ENCODE measurements at places on chromosomes 7 and 10.
A peak's percentile ranks its signal among the peaks of the same experiment; 100 is the strongest.

DNA sequence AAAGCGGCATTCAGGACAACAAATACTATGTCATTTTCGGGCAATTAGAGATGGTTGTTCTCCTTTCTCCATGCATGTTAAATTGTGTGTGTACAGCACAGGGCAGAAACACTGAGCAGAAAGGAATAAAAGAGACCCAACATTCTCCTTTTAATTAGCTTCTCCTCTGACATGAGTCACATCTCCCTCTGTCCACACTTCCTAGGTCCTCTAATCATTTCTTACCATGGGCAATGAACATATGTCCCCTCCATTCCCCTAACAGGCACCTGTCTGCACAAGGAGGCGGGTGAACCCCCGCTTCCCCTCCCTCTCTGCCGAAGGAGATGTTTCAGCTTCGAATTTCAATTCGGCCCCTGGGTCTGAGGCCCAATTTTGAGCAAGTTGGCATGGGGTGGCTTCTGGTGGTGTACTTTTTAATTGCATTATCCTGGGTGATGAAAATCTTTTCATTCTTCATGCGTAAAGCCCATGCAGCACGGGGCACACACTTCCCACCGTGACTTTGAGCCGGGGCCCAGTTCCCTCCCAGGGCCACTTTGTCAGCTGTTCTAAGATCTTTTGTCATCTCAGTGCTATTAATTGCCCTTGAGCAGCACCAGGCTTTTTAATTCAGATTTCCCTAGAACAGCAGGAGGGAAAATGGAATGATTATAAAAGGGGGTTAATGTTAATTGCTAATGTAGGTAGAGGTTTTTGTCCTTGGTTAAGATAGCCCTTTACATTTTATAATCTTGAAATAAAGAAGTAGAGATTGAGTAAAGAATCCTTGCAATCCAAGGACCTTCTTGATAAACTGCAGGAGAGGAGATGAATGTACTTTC lies 219.5 kb upstream of the NRP1 start:
- no peak for DNase-seq

- no peak for DNase-seq
Observed at GRCh38 chr10:10528563-10528910, 489.1 kb upstream of the CELF2 start.

DNA sequence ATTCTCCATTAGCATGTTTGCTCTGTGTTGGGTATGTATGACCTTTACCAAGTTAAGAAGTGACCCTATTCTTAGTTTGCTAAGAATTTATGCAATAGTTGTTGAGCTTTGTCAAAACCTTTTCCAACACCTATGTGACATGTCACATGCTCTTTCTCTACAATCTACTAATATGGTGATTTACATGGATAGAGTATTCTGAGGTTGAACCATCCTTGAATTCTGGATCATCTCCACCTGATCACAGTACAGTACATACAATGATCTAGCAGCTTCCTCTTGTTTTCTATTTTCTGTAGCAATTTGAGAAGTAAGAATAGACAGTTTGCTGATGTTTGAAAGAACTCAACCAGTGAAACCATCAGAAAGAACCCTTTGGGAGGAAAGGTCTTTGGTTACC lies 101.2 kb upstream of the PDGFA start:
- no peak for DNase-seq

- DNase-seq = no peak
Observed at GRCh38 chr7:36129048-36129534, 24.0 kb upstream of the EEPD1 start.

DNA sequence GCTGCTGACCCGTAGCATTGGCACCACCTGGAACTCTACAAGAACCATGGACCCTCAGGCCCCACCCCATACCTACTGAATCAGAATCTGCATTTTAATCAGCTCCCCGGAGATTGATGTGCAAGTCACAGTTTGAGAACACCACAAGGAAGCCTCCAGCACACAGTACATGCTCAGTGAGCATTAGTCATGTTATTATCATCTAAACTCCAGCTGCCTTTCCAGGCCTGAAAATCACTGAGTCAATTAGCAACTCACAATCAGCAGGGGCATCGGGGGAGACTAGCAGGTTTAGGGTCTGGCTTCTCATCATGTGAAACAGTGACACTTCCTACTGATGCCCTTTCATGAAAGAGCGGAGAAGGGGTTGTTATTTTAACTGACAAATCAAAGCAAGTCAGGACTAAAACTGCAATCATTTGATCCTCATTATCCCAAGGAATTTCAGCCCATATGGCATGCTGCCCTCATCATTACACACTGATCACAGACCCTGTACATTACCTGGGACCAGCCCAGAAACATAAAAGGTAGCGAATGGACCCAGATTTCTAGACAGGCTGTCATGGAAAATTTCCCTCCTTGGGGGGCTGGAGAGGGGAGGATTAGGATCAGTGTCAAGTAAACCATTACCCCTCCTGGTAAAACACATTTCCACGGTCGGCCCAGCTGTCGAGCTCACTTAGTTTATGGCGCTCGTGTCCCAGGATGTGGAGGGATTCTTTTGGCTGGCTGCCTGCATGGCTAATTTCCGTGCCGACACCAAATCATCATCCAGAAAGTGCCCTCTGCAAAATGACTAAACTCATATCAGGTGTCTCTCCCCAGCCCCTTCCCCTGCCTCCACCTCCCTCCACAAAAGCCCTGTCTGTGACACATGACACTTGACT lies 122.8 kb downstream of the PRLHR start:
- no peak for DNase-seq

- DNase-seq = peak; percentile 36
Observed at GRCh38 chr10:96833220-96834001, 1.3 kb downstream of the LCOR start.
